Activated naive CD4-positive, alpha-beta T cell treated with anti-CD3 and anti-CD28 coated beads, Interleukin-2, amount 10 ng/mL, durations not matched to agents 7 days and 5 days (primary cell): ENCODE measurements at places on chromosomes 16 and 17.

DNA sequence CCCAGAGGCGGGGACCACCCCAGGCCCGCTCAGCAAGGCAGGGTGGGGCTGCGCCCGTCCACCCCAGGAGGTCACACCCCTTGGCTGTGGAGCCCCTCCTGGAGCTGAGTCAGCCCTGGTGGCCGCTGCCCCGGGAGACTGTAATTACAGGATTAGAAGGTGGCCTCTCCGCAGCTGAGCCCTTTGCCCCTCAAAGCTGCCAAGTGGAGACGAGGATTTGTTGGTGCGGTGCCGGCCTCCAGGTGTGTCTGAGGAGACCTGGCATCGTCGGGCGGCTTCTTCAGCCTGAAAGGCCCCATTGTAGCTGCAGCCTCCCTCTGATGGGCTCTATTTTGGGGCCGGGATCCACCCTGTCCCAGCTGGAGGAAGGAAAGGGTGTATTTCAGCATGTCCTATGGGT, 22.7 kb upstream of the SPNS2 start:
- DNase-seq, result no peak

- DNase-seq, result no peak
Measured at GRCh38 chr17:54985476-54985875, 16.9 kb downstream of the STXBP4 start.

DNA sequence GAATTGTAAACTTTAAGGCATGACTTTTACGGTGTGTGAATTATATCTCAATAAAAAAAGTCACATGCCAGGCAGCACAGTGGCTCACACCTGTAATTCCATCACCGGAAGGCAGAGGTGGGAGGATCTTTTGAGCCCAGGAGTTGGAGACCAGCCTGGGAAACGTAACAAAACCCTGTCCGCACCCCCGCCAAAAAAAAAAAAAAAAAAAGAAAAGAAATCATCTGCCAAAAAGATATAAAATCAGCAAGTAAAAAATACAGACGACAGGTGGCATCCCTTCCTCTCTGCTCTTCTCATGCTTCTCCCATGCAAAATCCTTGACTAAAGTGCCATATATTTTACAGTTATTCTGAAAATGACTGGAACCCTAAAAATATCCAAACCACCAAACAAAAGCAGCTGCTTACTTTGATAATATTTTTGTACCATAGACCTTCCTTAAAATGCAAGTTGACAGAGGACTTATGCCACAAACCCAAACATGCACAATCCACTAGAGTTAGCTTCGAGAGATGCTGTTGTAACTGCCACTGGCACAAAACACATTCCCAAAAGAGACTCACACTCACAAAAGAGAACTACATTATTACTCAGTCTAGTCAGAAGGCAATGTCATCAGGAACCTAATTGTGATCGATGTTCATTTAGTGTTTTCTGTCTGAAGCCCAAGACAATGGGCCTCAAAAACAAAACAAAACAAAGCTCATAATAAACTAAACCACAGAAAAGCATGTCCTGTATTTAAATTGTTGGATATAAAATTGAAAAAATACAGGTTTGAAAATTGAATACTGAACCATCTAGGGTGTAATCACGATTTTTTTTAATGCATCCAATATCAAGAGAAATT, 2.4 kb downstream of the CRLF3 start:
- peak; percentile 41 for DNase-seq

- DNase-seq, result no peak
Measured at GRCh38 chr17:56779322-56779721, 54.4 kb downstream of the C17orf67 start.

DNA sequence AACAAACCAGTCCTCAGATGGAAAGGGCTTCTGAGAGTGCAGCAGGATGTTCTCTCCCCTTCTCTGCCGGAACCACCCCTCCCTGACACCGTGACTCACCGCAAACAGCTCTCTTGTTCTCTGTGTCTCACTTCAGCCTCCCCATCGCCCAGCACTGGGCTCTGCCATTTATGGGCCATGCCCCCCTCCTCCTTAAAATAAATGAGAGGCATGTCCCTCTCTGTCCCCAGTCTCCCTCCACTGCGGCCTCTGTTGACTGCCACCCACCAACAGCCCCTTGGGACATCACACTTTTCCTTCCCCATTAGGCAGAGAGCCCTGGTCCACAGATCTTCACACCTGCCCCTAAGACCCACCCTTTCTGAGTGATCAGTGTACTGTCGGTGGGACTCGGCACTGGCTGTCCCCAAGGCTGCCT, 6.3 kb downstream of the CCDC102A start:
- DNase-seq, result peak; percentile 86
